ENCODE measurements at places on chromosomes 1 and 21. TPM values are rescaled to one million over a fixed set of nuclear protein-coding genes. Genes with fewer than 3 reads are reported as not detected.

DNA sequence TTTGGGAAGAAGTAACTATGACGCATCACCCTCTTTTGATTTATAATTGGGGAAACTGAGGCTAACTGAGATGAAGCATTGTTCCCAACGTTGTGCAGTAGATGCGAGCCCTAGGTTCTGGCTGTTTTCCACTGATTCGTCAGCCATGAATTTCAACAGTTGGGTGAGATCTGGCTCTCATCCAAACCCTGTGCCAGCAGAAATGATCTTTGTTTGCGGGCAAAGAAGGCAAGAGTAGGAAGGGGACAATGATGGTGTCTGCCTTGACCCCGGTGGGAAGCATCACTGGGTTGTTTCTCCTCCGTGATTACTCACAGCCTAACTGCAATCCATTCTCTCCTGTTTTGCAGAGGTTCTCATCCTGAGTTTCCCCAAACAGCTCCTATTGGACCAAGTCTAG is 142.3 kb downstream of the MIS18A start:
- no peak for DNase-seq

DNA sequence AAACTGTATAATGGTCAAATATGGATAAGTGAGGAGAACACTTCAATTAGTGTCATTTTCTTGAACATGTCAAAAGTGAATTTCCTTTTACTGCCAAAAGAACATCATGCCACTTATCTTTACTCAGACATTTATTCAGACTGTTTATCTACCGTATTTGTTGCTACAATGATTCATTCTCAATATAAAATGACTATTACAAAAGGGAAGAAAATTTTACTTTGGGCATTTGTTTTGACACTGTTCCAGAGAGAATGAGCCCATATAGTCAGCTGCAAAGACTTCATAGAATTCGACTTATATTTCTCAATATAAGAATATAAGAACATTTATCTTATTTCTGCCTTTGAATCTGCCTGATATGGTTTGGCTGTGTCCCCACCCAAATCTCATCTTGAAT is 1699.1 kb downstream of the BRINP3 start:
- DNase-seq: no peak

DNA sequence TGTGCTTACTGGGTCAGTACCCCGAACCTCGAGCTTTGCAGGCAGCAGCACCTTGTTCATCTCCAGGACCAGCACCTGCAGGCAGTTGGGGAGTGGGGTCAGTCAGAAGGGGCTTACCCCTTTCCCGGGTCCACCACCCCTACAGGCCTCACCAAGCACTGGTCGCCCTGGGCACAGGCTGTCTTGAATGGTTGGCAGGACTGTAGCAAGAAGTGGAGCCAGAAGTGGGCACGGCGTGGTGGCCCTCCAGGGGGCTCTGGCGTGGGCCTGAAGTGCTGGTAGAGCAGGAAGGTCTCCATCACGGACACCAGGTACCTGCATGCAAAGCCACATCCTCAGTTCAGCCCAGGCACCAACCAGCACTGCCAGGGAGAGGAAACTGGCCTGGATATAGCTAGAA is 5.2 kb downstream of the MAP3K6 start:
- no peak for DNase-seq

- no peak for DNase-seq
Measured at GRCh38 chr1:201503397-201504176, 3.3 kb downstream of the CSRP1 start.

GRCh38 chr1:223350361-223350908 is 13.5 kb downstream of the SUSD4 start:
- no peak for DNase-seq

DNA sequence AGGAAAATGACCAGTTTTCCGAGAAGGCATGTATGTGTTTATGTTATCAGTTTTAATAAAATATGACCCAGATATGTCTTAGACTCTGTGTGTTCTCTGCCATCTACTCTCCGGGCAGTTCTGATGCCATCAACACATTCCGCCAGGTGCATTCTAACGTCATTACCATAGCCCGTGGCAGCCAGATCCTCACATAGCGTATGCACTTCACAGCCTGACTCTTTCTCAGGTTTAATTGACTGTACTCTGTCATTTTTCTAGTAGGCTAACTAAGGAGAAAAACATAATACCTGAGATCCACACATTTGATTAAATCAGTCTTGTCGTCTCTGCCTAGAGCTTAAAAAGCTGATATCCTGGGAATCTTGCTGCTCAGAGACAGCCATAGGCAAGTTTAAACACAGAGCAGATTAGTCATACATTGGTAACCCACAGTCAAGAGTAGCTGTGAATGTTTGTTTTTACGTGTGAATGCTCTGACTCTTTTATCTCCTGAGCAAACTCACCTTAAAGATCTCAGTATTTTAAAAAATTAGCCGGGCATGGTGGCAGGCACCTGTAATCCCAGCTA is 175.9 kb downstream of the GREM2 start:
- no peak for DNase-seq

GRCh38 chr1:98842241-98842640 is 162.4 kb downstream of the PLPPR5 start:
- DNase-seq: no peak

GRCh38 chr1:12593621-12594066 is 24.4 kb downstream of the DHRS3 start:
- peak; percentile 47 for DNase-seq

DNA sequence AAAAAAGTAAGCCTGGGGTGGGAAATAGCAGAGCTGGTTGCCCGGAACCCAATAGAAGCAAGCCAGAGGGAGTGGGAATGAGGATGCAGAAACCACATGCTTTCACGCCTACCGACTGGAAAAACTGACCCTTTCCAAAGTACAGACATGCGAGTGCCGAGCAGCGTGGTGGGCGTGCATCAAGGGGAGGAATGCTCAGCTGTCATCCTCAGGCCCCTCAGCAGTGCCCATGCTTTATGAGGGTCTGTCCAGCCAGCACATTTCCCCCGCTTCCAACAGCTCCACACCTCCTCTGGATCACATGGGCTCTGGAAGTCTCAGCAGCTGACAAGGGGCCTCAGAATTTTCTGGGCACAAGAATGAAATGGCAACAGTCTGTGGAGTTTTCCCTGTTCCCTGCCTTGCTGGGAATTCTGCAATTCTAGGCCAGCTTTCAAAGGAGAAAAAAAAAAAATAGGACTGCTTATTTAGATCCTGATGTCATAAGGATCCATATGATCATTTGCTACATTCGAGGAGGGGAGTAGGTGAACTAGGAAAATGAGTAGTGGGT is 19.1 kb upstream of the IKBKE start:
- DNase-seq: no peak

GRCh38 chr1:218344814-218345672 is at the start of gene TGFB2:
TGFB2 (plus strand) TSS chr1:218345336; CDS start chr1:218346702, 1,366 bp downstream.
- DNase-seq: peak; percentile 31

DNA sequence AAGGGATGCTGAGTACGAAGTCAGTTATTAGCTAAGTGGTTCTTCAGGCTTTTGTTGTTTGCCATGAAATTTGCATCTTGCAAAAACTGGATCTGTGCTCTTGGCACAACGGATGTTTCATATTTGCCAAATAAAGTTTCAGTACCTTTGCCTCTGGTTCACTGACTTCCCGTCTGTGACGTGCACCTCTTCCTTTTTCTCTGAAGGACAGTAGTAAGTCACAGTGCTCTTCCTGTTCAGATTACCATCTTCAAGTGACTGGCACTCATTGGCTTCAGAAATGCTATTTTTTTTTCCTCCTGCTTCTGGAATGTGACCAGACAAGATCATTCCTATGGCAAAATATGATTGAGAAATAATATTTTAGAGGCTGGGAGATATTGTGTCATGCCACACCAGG is 75.9 kb upstream of the GREM2 start:
- DNase-seq: no peak

- no peak for DNase-seq
Measured at GRCh38 chr1:83499998-83500397, 498.9 kb downstream of the TTLL7 start.

GRCh38 chr1:201693890-201694607 is 134.9 kb upstream of the IPO9 start:
- DNase-seq: no peak

DNA sequence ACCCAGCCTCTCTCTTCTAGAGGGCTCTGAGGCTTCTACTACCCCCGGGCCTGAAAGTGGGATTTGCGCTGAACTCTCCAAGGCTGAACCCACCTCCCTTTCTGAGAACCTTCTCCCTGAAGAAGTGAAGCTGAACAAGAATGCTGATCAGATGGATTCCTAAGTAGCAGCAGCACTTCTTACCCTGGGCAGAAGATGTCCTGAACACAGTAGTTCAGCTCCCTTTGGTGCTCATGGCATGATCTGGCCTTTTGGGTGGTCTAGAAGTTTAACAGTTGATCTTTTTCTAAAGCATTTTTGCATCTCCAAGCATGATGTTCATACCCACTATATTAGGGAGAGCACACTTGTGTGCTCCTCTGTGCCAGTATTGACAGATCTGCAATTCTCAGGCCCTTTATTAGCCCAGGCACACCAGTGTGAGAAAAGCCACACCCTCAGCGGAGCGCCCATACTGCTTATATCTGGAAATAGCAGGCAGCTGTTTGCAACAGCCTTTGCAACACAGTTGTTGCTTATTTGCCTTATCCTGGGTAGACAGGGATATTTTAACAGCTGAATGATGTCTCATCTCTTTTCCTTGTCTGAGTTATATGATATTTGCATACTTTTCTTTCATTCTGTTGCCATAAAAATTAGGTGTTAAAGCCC is 34.2 kb downstream of the CNN3 start:
- DNase-seq: peak; percentile 28

- no peak for DNase-seq
Measured at GRCh38 chr1:10767282-10767681, 29.2 kb downstream of the CASZ1 start.

- no peak for DNase-seq
Measured at GRCh38 chr21:41917531-41917930, 36.3 kb downstream of the C2CD2 start.

GRCh38 chr1:1175221-1176062 is 1.8 kb downstream of the TTLL10 start:
- DNase-seq: no peak

- DNase-seq: peak; percentile 16
Measured at GRCh38 chr1:201266774-201267173, 16.5 kb upstream of the PKP1 start.

SLC35D1 gene
- 48.1 TPM for total RNA-seq

PLA2G2D gene
- total RNA-seq: 0.25 TPM

GATAD2B gene
- 32.5 TPM for total RNA-seq

CD160 gene
- total RNA-seq: 0.61 TPM

ITGB2 gene
- total RNA-seq: 13.1 TPM

KIFAP3 gene
- 27.6 TPM for total RNA-seq

AIRE gene
- total RNA-seq: 0.11 TPM

RGS4 gene
- total RNA-seq: 0.37 TPM

CGN gene
- 118 TPM for total RNA-seq

HCRTR1 gene
- total RNA-seq: not detected

UBE2Q1 gene
- 86.1 TPM for total RNA-seq

DYRK3 gene
- total RNA-seq: 0.86 TPM

MR1 gene
- 3.0 TPM for total RNA-seq
